Kidney glomerular epithelial cell (primary cell): ENCODE measurements at places on chromosomes 12 and 14.
A peak's percentile ranks its signal among the peaks of the same experiment; 100 is the strongest.

- no peak for DNase-seq
These were observed 26.2 kb downstream of the AVPR1A start for GRCh38 chr12:63124778-63125177.

- DNase-seq = no peak
These were observed 17.2 kb downstream of the CLEC2B start for GRCh38 chr12:9851927-9852326.

DNA sequence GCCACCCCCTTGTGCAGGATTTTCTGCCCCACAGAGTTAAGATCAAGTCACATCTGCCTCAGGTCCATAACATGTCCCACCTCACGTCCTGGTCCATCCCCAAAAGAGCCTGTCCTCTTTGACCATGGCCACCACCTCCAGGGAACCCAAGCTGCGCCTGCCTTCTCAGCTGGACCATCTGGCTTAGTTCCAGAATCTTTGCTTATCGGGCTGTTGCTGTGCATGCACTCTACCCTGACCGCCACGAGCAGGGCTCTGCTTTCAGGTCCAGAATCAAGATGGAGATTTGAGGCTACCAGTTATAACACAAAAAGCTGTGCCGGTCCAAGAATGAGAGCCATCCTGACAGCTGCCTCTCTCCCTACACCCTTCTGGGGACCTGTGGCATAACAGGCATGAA lies 326.7 kb downstream of the DPF3 start:
- DNase-seq = no peak

GRCh38 chr12:119780786-119781434 lies 96.2 kb downstream of the CIT start:
- peak; percentile 48 for DNase-seq

DNA sequence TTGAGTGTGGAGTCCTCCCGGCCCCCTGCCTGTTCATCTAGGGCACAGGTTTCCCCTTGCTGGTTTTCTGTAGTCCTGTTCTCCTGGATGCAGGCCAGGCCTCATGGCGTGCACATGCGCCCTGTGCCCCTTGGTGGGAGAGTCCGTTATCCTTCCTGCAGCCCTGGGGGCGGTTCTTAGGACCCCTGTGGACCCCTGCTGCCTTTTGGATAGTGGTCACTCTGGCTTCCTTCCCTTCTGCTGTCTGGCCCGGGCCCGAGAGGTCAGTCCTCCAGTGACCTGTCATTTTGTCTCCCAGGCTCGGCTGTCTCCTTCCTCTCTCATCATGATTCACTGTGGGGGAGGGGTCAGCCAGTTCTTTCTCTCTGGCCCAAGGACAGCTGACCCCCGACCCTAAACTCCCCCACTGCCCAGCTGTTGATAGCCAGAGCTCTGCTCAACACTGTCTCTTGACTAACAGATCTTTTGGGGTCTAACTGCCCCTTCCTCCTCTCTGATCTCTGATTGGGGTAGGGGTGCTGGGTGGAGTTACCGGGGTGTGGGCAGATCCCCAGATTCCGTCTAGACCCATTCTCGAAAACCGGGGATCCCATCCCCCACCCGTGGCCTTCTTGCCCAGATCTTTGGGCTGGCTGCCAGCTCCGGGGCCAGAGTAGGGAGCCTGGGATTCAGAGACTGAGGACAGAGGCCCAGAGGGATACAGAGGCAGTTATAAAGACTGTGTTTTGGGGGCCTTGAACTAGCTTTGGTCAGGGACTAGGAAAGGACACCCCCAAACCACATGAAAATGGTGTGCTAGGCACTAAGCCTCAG lies 7.0 kb downstream of the CCND2 start:
- no peak for DNase-seq

DNA sequence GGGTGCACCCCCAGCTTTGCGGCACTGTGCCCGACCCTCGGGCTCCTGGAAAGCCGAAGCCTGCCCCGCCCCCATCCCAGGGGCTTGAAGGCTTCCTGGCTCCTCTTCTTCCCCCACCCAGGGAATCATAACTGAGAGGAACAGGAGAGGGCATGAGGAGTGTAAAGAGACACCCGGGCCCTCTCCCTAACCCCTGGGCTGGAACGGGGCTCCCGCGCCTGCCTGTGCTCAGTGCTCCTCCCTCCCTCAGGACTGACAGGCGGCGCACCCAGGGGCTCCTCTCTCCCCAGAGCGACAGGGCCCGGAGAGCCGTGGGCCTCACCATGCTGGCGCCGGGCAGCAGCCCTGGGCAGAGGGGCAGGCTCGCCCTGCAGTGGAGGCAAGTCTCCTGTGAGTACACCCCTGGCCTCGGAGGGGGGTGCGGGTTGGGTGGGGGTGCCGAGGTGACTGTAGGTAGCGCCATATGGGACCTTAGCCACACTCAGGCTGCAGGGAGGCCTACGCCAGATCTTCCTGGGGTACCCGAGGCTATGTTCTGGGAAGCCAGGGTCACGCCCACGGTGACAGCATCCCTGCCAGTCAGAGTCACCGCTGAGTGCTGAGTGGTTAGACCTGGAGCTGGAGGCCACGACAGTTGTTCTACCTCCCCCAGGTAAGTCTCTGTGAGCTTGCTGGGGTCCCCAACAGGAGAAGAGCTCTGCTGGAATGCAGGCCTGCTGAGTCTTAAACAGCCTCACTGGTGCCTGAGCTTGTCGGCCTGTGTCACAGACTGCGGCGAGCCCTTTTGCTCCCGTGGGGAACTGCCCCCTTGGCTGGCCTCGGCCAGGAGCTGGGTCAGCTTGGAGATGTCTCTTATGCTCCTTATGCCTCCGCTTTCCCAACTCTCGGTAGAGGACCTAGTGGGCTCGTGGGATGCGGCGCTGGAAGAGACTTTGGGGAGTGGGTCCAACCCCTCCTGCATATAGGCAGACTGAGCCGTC lies 7.8 kb downstream of the LRTM2 start:
- no peak for DNase-seq

- DNase-seq = no peak
These were observed 59.2 kb downstream of the CCNK start for GRCh38 chr14:99540196-99541032.

DNA sequence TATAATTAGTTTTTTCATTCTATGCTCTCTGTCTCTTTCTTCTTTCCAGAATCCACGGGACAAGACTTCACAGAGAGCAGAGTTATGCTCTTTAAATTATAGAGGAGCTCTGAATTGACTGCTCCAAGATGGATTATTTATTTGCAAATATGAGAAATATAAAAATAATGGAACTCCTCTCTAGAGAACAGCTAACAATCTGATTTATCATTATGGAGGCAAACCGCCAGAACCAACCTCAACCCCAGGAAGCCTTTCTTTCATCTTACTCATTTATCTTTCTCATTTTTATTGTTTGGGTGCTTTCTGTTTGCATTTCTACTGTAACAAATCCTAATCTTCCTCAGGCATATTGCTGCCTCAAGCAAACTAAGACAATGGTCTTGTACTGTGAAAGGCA lies 216.5 kb downstream of the C12orf50 start:
- no peak for DNase-seq

GRCh38 chr12:1781772-1782171 lies 38.6 kb upstream of the LRTM2 start:
- DNase-seq = no peak

DNA sequence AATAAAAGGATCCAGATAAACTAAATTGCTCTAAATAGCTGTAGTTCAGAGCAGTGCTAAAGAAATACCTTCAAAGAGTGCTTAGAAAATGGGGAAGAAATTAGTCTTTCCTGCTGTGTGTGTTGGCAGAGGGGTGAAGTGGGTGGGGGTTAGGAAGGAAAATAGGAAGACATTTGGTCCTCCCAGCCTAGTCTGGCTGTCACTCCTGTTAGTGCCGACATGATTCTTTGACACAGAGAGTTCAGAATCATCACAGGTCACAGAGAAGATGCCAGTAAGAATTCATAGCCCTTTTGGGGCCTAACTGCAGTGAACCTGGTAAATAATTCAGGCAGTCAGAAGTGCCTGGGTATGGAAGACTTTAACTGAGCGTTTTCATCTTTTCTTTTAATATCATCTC lies 74.8 kb downstream of the FLRT2 start:
- DNase-seq = no peak
